ENCODE measurements at places on chromosomes 2 and 18. TPM values are rescaled to one million over a fixed set of nuclear protein-coding genes. Genes with fewer than 3 reads are reported as not detected.

- H3K36me3 ChIP-seq: no peaks in the 10 kb centered on the region
- DNase-seq: no peak
- no peaks in the 10 kb centered on the region for H3K27me3 ChIP-seq
- H3K4me1 ChIP-seq: no peaks in the 10 kb centered on the region
- H3K4me3 ChIP-seq: no peak overlapping the region
- H3K27ac ChIP-seq: no peak overlapping the region
Measured at GRCh38 chr18:48743886-48744285, 205.1 kb downstream of the CTIF start.

SERPINB2 gene
- total RNA-seq: not detected

DNA sequence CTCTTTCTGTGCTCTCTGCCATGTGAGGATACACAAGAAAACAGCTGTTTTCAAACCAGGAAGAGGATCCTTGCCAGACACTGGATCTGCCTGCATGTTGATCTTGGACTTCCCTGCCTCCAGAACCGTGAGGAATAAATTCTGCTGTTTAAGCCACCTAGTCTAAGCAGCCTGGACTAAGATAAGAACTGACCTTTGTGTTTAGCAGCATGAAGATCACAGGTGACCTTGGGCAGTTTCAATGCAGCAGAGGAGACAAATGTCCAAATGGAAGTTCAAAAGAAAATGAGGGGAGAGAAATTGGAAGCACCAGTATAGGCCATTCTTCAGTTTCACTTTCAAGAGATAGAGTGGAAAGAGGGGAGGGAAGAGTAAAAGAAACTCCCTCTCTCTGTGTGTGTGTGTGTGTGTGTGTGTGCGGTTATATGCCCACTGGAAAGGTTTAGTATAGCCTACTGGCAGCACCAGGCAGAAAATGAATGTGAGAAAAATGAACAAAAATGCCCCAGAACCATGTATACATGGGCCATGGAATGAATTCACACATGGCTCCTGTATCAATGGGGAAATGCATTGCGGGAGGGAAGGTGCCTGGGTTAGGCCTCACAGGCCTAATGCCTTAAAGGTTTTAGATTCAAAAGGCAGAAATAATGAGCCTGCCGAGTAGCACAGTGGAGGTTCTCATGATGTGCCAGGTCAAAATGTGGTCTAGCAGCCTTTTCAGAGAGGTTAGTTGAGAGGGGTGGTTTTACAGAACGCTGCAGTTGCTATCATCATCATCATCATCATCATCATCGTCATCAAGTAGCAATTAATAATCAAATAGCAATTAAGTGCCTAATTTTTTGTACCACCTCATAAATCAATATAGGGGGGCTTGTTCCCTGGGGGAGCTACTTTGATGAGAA is 1.1 kb upstream of the CERS6 start:
- H3K4me3 ChIP-seq: no peak overlapping the region
- no peak overlapping the region for H3K27ac ChIP-seq
- DNase-seq: no peak
- peaks cover 4% of the 10 kb centered on the region for H3K27me3 ChIP-seq
- H3K36me3 ChIP-seq: no peaks in the 10 kb centered on the region
- peaks cover 14% of the 10 kb centered on the region for H3K4me1 ChIP-seq

GRCh38 chr2:179442206-179442605 is 177.6 kb upstream of the SESTD1 start:
- H3K27me3 ChIP-seq: peaks cover 11% of the 10 kb centered on the region
- DNase-seq: no peak
- H3K4me1 ChIP-seq: no peaks in the 10 kb centered on the region
- no peak overlapping the region for H3K27ac ChIP-seq
- no peak overlapping the region for H3K4me3 ChIP-seq

DNA sequence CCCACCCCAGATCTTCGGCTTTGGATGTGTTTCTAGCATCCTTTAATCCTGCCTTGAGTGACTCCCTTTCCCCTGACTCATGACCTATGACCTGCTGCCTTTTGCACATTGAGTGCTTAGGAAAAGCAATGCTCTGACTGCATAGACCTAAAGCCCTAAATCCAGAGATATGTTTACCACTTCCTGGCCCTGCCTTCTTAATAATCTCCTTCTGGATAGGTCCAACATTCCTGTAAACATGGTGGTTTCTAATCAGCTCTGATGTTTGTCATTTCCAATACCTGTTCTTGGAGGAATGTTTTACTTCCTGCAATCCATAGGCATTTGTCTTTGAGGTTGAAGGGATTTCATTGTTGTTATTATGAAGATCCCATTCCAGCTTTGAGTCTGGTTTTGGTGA is 2.3 kb downstream of the SLC3A1 start:
- H3K4me1 ChIP-seq: no peaks in the 10 kb centered on the region
- no peak overlapping the region for H3K27ac ChIP-seq
- H3K27me3 ChIP-seq: peaks cover 3% of the 10 kb centered on the region
- no peak overlapping the region for H3K4me3 ChIP-seq

- H3K27me3 ChIP-seq: peaks cover 37% of the 10 kb centered on the region
- no peaks in the 10 kb centered on the region for H3K36me3 ChIP-seq
- H3K27ac ChIP-seq: no peak overlapping the region
Measured at GRCh38 chr18:11741505-11742145, 52.6 kb downstream of the GNAL start.

DNA sequence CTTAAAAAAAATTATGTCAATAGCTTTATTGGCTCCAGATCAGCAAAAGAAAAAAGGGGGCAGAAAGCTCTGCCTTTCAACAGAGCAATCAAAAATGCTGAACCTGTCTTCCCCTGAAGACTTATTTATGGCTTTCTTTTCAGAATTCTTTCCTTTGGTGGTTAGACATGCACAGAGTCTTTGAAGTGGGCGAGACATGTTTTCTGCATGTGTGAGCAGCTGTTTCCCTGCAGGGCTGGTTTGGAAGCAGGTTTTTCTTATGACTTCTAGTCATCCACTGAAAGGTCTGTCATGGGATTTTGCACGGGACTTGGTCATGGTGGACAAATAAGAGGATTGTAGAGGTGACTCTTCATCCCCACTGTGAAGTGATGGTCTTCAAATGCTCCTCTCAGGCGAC is 160.3 kb downstream of the VAPA start:
- H3K4me3 ChIP-seq: no peak overlapping the region
- no peaks in the 10 kb centered on the region for H3K4me1 ChIP-seq
- no peak overlapping the region for H3K27ac ChIP-seq
- DNase-seq: no peak
- no peaks in the 10 kb centered on the region for H3K36me3 ChIP-seq

GRCh38 chr2:105141099-105141614 is 100.4 kb upstream of the GPR45 start:
- H3K27me3 ChIP-seq: peaks cover 39% of the 10 kb centered on the region
- H3K27ac ChIP-seq: no peak overlapping the region
- DNase-seq: no peak

CMPK2 gene
- total RNA-seq: 84.8 TPM

GRCh38 chr2:105038383-105039061 is 653 bp downstream of the MRPS9 start:
- H3K4me3 ChIP-seq: peak overlapping the region; percentile 93
- DNase-seq: no peak
- no peaks in the 10 kb centered on the region for H3K36me3 ChIP-seq
- H3K4me1 ChIP-seq: peaks cover 30% of the 10 kb centered on the region

Measured in activated CD4-positive, alpha-beta memory T cell treated with anti-CD3 and anti-CD28 coated beads, Interleukin-2, amount 10 ng/mL, durations not matched to agents 7 days and 5 days (primary cell).